ENCODE measurements at places on chromosomes 5 and 9.
A peak's percentile ranks its signal among the peaks of the same experiment; 100 is the strongest.

GRCh38 chr9:93346231-93347112 lies 105.0 kb upstream of the FAM120A start:
- peak; percentile 49 for DNase-seq

DNA sequence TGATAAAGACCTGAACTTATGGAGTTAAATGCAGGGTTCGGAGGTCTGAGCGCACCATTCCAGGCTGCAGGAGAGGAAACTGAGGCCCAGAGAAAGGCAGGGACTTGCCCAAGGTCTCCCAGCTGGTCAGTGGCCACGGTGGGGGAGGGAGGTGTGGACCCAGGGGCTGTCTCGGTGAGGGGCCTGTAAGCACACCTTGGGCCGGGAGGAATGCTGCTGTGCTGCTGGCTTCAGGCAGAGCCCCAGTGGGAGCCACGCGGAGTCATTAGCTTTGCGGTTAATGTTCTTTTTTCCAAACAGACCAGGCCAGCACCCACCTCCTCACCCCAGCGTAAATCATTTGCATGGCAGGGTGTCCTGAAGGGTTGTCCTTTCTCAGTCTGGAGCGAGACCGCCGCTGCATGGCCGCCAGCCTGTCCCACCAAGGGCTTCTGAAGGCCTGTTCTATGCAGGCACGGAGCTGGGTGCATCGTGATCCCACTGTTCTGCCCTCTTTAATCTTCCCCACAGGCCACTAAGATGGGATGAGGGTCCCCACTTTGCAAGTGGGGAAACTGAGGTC lies 35.9 kb downstream of the NEURL1B start:
- no peak for DNase-seq

DNA sequence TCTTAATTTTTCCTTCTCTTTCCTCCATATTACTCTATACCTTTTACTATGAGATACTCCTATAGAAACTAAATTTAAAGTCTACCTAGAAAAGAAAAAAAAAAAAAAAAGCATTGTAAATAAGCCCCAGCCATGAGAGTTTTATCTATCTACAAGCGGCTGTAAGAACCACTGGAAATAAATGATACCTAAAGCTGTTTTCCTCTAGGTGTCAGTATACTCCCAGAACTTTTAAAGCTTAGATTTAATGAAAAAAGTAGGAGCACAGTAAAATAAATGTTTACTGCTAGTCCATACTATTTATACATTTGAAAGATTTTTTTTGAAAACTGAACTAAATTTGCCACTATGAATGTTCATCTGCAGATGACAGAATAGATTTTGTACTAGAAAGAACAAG lies 26.2 kb downstream of the TYRP1 start:
- peak; percentile 48 for DNase-seq

GRCh38 chr5:121707178-121707577 lies 144.5 kb upstream of the FTMT start:
- DNase-seq, result no peak

- DNase-seq, result no peak
These were observed 12.7 kb upstream of the TGFBI start for GRCh38 chr5:136015966-136016650.

DNA sequence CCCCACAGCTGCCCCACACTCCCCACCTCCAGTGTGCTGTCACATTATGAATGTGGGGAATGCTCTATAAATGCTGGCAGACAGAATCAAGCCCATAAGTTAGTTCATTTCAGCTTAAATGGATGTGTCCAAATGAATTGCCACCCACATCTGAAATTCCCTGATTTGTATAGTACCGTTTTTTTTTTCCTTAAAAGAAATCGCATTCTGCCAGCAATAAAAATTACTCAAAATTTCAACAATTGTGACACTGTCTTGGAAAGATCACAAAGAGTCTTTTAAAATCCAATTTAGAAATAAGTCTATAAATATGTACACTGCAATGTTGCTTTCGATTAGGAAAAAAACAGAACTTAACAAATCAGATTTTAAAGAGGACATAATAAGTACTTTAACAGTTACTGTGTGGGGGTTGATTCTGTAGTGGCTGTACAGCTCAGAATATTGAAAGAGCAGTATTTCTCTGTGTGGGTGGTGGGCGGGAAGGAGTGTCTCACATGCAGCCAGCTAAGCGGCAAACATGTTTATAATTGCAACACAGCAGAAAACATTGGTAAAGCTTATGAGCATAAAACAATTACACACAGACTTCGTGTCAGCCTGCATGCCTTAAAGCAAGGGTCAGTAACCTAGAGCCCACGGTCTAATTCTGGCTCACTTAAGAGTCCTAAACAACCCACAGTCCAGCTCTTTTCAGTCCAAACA lies 24.9 kb upstream of the CSNK1G3 start:
- DNase-seq, result no peak

GRCh38 chr9:82101475-82101874 lies 112.9 kb downstream of the SPATA31D1 start:
- peak; percentile 1 for DNase-seq

- DNase-seq, result no peak
These were observed 141.9 kb downstream of the CEMIP2 start for GRCh38 chr9:71626395-71626794.

Measured in NCI-H526 (cell line).